Stimulated activated CD8-positive, alpha-beta memory T cell treated with anti-CD3 and anti-CD28 coated beads, Interleukin-4, amount 100 ng/mL, for 1 hour (primary cell): ENCODE measurements at places on chromosomes 12 and 14.

- no peak for DNase-seq
Measured at GRCh38 chr14:90400904-90401561, 4.2 kb downstream of the CALM1 start.

DNA sequence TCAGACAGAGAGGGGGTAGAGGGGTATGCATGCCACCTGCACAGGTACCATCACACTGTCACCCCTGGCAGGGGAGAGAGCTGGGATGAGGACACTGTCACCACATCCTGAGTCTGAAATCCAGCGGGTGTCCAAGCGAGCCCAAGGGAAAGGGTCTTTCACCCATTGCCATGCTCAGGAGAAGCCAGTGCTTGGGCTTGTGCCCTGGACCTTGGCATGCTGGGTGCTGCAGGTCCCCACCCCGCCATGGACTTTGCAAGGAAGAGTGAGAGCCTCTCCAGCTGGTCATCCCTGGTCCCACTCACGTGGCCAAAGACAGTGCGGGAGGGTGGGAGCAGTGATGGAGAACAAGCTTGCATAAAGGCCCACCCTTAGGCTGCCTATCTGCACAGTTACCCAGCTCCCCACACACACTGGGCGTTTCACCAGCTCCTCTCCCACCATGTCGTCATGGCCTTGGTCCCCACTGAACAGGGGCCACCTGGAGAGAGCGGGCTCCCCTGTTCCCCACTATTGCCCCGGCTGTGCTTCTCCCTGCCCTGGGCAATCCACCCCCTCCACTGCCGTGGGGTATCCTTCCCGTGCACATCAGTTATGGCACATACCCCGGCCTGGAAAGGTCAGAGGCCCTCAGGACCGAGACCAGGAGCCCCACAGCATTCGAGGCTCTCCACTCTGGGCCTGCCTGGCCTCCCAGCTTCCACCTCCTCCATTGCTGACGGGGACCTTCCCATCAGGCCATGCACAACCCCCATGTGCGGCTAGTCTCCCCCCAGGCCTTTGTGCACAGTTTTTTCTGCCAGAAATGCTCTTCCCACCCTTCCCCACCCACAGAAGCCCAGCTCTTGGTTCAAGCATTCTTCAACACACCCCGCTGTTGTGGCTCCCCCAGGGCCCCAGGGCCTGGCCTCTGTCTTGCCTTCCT, 58.6 kb upstream of the BCL11B start:
- no peak for DNase-seq

GRCh38 chr14:104983231-104983721, 2.3 kb upstream of the CLBA1 start:
- no peak for DNase-seq

GRCh38 chr12:76030341-76031080, 1.1 kb downstream of the PHLDA1 start:
- no peak for DNase-seq

GRCh38 chr12:100706033-100706432, 88.5 kb upstream of the ANO4 start:
- DNase-seq = no peak

GRCh38 chr12:52629281-52630007, 11.1 kb upstream of the KRT73 start:
- no peak for DNase-seq

GRCh38 chr12:81143057-81143456, 65.2 kb downstream of the ACSS3 start:
- DNase-seq = no peak

- DNase-seq = no peak
Measured at GRCh38 chr14:45793081-45793480, 540.1 kb upstream of the MIS18BP1 start.

DNA sequence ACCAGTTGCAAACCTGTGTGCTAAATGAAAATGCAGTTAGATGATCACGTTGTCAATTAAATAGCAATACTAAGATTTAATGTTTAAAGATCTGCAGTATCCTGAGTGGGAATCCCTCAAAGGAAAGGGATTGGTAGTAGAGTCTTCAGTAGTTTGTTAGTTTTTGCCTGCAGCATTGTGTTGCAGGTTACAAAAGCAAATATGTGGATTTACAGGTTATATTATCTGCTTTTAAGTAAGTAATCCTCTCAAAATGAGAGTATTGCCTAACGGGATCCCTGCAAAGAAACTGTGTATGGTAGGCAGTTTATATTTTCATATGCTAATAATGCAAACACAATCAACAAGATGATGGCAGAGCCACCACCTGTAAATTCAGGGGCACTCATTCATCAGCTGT, 72.2 kb upstream of the OSBPL8 start:
- DNase-seq = no peak

- no peak for DNase-seq
Measured at GRCh38 chr12:47907851-47908454, 3.2 kb upstream of the VDR start.

DNA sequence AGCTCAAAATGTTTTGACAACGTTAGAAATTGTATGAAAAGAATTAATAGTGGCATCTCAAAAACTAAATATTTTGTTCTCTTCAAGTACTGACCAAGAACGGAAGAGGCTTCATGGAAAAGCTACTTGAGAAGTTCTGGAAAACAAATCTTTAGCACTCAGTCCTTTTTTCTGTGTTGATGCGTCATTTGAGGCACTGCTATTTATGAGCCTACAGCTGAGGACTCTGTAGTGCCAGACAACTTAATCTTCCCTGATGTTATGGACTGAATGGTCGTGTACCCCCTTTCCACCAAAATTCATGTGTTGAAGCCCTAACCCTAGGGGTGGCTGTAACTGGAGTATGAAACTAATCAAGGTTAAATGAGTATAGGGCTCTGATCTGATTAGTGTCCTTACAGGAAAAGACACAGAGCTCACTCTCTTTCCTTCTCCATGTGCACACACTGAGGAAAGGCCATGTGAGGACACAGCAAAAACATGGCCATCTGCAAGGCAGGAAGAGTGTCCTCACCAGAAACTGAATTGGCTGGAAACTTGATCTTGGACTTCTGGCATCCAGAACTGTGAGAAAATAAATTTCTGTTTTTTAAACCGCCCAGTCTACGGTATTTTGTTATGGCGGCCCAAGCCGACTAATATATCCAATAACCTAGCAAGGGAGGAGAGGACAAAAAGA, 337.0 kb upstream of the CLEC14A start:
- DNase-seq = no peak

DNA sequence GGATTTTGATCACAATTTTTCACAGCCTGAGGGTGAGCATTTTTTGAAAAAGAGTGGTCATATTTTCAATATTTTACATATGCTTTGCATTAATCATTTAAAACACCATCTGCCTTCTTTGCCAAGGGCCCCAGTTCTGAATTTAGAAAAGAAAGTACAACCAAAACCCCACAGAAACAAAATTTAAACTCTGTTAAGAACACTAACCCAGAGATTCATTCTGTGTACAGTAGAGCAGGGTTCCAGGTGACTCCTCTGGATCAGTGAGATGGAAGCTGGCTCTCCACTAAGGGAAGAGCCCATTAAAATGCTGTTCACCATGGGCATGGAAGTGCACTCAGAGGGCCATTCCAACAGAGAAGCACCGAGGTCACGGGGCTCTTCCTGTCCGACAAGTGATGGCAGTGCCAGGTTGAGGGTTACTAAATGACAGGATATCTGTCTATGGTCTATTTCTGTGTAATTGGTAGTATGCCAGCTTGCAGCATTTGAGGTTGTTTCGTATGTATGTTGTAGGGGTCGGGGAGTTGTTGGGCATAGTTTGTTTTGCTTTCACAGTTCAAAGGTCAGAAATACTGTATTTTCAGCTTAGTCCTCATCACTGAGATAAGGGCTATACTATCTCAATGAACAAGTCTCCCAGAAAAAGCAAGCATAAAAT, 95.9 kb downstream of the SLC35F4 start:
- no peak for DNase-seq

- no peak for DNase-seq
Measured at GRCh38 chr12:69657376-69658137, 41.5 kb downstream of the BEST3 start.

- no peak for DNase-seq
Measured at GRCh38 chr12:20946732-20947131, 136.2 kb downstream of the SLCO1B3 start.

GRCh38 chr14:89178800-89179535, 238.1 kb downstream of the FOXN3 start:
- no peak for DNase-seq

DNA sequence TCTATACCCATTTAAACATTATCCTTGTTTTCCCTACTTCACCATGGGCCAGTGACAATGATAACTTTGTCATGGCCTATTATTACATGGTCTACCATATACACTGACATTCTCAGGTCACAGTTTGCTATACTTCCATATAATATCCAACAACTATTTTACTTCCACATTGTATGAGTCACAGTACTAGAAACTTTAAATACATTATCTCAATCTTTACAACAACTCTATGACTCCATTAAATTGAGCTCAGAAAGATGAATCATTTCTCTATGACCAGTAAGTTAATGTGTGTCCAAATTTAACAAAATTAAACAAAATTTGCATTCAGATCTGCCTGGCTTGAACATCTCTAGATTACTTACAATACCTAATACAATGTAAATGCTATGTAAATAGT, 93.9 kb downstream of the PLEKHG7 start:
- no peak for DNase-seq

- no peak for DNase-seq
Measured at GRCh38 chr12:91991399-91992187, 154.1 kb downstream of the BTG1 start.

- DNase-seq = no peak
Measured at GRCh38 chr12:109586385-109587296, 13.0 kb downstream of the MVK start.

DNA sequence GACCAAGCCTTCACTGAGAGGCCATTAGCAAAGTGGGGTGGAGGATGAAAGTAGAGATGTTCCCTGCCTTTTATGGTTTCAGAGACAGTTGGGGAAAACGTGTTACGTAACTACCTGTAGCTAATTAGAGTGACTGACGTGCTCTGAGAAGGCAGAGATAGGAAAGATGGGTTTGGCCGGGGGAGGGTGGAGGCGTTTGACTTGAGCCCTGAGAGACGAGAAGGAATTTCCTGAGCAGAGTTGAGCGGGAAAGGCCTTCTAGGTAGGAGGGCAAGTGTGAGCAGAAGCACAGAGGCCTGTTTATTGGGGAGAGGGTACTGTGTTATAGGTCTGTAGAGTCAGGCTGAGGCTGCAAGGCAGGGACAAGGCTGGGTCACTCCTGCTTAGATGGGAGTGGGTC, 8.6 kb downstream of the TUNAR start:
- no peak for DNase-seq

DNA sequence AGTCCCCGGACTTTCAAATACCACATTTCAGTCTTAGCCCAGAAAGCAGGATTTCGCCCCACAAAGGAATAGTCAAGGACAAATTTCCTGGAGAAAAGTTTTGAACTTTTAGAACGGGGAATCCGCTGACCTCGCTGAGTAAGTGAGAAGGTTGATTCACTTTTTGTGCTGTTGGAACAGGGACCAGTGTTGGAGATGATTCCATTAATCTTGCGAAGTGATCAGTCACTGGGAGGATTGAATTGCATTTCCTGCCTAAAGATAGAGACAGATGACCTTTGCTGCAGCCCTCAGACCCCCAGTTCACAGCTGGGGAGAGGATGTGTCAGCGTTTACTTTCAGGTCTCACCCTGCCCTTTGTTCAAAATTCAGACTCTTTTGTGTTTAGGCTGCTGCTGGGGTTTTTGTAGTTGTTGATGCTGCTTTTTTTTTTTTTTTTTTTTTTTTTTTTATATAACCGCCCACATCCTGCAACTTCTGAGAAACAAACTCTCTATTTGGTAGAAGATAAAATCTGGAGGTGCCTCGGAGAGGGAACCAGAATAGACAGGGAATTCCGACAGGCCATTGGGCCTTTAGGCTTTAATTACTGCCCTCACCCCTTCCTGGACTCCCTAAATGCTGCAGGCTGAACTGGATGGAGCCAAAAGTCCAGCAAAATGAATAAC, 9.8 kb upstream of the KDM2B start:
- no peak for DNase-seq

- DNase-seq = no peak
Measured at GRCh38 chr12:41189395-41190251, 1.5 kb downstream of the PDZRN4 start.

DNA sequence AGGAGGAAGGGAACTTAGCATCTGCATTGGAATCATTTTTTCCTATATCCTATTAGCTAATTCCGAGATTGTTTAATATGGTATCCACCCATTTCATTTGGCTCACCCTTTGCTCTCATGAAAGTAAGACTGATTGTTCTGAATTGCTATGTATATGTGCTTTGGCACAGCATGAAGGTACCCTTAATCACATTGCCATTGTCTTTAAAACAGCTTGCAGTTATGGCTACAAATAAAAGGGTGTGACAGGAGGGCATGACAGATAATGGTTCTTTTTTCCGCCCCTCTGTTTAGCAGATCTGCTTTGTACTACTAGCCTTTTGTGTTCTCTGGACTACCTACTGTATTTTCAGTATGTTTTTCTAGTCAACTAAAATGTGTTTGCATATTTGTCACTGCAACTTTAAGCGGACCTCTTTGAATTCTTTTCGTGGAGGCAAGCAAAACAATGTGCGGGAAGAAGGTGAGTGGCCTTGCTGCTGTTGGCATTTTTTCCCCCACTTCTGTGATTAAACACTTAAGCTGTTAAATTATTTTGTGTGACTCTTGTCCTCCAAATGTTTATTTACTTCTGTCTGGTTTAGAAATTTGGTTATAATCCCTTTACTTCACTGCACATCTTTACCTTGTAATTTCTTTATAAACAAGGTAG, 35.8 kb downstream of the FBXO34 start:
- DNase-seq = no peak

DNA sequence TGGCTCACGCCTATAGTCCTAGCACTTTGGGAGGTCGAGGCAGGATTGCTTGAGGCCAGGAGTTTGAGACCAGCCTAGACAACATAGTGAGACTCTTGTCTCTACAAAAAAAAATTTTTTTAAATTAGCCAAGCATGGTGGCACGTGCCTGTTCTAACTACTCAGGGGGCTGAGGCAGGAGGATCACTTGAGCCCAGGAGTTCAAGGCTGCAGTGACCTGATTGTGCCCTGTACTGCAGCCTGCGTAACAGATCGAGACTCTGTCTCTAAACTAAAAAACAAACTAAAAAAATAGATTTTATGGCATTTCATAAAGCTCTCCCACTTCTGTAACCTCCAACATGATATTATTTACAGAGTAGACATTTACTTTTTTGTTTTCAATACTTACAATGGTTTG, 29.6 kb downstream of the PNMA1 start:
- no peak for DNase-seq

DNA sequence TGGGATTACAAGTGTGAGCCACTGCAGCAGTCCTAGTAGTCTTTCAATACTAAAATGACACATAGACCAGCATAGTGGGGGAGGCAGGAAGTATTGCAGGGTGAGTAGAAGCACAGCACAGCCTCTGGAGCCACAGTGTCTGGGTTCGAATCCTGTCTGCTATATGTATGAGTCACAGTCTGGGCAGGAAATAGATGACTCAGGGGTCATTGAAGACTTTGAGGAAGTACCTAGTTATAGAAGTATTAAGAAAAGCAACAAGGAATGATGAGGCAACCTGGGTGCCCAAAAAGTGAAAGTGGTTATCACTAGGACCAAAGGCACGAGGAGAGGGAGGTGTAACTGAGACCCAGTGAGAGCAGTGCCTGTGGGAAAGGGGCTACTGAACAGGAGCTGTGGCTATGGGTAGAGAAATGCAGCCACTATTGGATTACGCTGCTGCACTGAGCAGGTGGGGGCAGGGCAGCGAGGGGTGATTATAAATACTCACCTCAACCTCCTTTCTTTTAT, 124.0 kb downstream of the PDE3A start:
- no peak for DNase-seq
